ENCODE measurements at places on chromosomes 12 and 14.

DNA sequence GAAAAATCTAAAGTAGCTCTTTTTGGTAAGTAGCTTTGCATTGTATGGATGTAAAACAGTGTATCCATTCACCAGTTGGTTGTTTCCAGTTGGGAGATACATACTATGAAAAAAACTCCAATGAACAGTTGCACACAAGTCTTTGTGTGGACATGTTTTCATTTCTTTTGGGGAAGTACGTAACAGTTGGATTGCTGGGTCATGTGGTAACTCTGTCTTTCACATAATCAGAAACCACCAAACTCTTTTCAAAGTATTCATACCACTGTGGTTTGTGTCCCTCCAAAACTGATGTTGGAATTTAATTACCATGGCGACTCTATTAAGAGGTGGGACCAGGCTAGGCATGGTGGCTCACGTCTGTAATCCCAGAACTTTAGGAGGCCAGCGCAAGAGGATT lies 58.9 kb upstream of the RESF1 start:
- no peak for DNase-seq

DNA sequence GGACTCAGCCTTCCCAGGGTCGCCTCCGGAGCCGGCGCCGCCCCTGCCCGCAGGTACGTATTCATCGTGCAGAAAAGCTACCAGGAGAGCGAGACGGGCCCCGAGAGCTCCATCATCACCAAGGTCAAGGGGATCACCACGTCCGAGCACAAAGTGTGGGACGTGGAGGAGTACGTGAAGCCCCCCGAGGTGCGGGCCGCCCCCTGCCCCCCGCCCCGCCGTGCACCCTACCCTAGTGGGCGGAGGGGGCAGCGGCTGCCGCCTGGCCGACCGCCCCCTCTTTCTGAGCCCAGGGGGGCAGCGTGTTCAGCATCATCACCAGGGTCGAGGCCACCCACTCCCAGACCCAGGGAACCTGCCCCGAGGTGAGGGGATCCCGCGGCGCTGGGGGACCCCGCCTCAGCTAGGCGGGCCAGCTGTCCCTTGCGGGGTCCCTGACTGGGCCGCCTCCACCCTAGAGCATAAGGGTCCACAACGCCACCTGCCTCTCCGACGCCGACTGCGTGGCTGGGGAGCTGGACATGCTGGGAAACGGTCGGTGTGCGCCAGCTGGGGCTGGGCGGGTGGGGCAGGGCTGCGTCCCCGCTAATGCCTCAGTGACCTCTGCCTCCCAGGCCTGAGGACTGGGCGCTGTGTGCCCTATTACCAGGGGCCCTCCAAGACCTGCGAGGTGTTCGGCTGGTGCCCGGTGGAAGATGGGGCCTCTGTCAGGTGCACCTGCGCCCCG lies 973 bp downstream of the P2RX2 start:
- no peak for DNase-seq

GRCh38 chr14:99678198-99678597 lies 5.9 kb upstream of the CYP46A1 start:
- DNase-seq: no peak

- DNase-seq: no peak
Measured at GRCh38 chr12:32478166-32478565, 78.8 kb downstream of the FGD4 start.

DNA sequence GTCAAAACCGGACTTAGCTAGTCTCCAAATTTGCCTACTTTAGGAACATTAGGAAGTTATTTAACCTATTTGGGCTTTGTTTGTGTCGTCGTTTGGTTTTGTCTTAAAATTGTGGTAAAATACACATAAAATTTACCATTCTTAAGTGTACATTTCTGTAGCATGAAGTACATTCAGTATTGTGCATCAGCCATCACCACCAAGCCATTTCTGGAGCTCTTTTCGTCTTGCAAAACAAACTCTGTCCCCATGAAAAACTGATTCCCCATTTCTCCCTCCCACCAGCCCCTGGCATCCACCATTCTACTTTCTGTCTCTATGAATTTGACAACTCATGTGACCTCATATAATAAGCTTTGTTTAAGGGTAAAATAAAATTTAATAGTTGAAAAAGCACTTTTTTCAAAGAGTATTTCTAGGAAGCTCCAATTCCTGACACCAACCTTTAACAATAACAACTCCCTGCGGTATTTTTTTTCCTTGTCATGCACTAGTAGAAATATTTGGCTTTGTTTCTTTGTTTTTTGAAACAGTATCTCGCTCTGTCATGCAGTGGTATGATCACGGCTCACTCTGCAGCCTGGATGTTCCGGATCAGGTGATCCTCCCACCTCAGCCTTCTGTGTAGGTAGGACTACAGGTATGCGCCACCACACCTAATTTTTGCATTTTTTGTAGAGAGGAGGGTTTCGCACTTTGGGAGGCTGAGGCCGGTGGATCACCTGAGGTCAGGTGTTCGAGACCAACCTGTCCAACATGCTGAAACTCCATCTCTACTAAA lies 3.6 kb upstream of the UBC start:
- no peak for DNase-seq

- DNase-seq: no peak
Measured at GRCh38 chr14:90093942-90094595, 32.3 kb downstream of the KCNK13 start.

DNA sequence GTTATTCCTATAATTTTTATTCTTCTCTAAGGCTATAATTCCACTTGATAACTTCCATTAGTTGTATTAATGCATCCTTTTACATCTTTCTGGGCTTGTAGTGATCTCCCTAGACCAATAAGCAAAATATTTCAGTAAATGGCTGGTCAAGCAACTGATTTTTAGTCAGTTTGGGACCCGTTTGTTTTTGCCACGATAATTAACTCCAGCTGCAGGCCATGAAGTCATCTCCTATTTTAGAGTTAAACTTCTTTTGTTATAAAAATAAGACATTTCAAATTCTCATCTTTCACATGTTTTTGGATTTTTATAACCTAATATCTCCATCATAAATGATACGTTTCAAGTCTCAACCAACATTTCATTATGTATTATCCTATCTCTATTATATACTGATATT lies 49.4 kb downstream of the MAGOHB start:
- DNase-seq: no peak

DNA sequence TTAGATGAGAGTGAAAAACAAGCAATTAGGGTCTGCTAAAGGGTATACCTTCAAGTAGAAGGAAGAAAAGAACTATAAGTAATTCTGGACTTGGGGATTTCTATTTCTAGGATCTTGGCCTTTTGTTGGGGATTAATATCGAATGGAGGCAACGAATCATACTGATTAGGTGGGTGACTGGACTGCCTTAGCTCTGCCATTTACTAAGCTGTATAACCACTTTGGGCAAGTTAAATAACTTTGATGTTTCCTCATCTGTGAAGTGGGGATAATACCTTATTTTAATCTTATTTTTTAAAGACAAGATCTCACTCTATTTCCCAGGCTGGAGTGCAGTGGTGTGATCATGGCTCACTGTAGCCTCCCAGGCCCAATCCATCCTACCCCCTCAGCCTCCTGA lies 6.6 kb downstream of the IKBIP start:
- DNase-seq: no peak

- DNase-seq: peak; percentile 56
Measured at GRCh38 chr14:96095581-96096476, 56.7 kb downstream of the C14orf132 start.

GRCh38 chr12:31393004-31393550 lies 67.1 kb upstream of the SINHCAF start:
- DNase-seq: no peak

GRCh38 chr14:55599250-55599879 lies 19.4 kb downstream of the KTN1 start:
- peak; percentile 86 for DNase-seq

DNA sequence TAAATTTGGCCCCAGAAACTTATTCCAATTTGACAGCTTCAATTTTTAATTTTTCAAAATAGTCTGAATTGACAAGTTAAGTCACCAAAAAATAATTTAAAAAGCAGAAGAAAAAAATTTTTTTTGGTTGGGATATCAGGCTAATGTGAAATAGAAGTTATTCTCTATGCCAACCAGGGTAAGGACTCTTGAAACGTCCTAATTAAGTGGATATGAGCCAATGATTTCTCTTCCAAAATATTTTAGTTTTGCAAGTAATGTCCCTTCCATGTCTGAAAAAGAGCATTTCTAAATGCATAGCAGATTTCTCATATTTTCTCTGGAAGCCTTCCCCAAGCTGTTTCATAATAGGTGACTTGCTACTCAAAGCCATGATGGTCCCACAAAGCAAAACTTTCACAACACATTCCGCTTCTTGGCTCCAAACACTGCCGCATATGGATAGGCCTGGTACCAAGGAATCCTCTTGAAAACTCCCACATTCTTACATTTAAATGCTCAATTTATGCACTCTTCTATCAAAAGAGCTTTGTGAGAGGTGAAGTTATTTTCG lies 65.1 kb downstream of the SIX6 start:
- no peak for DNase-seq

All from H4 (cell line).